ENCODE measurements at places on chromosomes 5 and 9.

DNA sequence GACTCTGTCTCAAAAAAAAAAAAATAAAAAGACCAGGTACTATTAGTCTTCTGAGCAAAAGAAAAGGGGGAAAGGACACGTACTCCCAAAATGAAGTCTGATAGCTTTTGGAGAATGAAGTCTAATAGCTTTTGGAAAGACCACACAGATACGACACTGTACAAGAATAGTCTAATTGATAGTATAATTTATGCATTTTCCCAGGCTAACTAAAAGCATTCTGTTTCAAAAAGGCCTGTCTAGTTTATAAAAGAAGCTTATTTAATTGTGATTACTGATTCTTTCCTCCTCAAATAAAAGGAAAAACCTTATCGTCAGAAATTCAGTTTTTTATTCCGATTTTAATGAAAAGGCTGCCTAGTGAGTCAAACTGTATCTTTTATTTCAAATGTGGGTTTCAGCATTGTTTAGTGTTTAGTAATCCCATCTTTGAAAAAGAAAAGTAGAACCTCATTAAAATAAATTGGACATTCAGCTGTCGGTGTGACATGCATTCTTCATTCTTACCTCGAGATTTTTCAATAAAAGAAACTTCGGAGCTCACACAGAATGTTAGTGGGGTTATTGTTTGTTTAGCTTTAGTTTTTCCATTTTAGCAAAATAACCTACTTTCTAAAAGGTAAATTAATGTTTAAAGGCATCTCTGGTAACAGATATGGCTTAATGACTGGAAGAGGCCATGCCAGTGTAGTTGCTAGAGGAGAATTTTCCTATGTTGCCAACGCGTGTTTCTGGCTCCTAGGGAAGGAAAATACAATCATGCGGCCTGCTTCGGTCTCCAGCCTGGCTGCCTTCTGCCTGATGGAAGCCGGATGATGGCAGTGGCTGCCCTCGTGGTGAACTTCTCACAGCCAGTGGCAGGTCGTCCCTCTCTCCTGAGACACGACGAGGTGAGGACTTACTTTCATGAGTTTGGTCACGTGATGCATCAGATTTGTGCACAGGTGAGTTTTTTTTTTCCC lies 70.0 kb downstream of the NLN start:
- no peak for DNase-seq

- no peak for DNase-seq
Measured at GRCh38 chr5:52898961-52899680, 90.0 kb upstream of the ITGA2 start.

- DNase-seq: no peak
Measured at GRCh38 chr9:114460513-114461199, 44.6 kb downstream of the WHRN start.

DNA sequence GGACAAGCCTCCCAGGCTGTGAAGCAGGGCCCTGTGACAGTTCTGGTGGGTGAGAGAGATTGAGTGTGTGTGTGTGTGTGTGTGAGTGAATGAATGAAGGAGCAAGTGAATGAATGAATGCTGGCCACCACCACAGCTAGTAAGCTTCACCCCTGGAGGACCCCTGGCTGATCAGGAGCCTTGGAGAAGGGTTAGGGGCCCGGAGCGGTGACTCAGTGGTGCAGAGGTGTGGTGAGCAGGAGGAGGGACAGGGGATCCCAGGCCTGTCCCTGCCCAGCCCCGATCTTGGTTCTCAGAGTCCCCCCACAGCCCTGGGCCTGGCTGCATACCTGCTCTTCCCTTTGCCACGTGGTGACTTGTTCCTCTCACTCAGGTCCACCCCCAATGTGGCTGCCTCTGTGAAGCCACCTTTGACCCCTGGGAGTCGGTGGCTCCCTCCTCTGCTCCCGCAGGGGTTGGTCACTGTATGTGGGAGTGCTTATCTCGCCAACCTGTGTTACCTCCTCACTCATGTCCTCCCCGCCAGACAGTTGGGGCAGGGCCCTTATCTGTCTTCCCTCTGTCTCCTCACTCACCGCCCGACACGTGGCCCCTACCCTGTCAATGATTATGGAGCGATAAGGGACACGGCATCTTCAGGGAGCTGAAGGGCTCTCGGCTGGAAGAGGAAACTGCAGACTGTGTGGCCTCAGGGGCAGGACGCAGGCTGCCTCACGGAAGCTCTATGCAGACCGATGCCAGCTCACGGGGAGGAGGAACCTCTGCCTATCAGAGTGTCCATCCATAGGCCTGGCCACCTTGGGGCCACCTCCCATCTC lies 99.9 kb upstream of the PITX1 start:
- DNase-seq: no peak

GRCh38 chr9:137551264-137552021 lies at the start of gene MRPL41:
Gene MRPL41, plus strand, starts transcription at chr9:137551879. Its CDS starts 203 bp downstream, at chr9:137552082.
- peak; percentile 93 for DNase-seq

GRCh38 chr5:17679597-17680203 lies 45.4 kb downstream of the TAF11L14 start:
- DNase-seq: no peak

DNA sequence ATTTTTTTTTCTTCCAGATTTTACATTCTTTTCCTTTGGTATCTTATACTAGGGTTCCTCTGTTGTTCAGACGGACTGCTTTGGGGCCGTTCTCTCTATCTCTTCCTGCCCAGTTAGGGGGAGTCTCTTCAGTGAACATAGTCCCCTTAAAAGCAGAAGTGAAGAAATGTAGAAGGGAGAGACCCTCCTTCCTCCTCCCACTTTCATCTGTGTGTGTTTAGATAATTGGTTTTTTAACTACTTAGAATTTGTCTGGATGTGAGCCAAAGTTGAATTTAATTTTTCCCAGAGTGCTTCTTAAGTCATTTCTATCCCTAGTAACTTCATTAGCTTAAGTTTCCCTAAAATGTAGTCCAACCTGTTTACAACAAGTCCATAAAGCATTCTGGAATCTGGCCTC lies 167.5 kb downstream of the HACD4 start:
- no peak for DNase-seq

DNA sequence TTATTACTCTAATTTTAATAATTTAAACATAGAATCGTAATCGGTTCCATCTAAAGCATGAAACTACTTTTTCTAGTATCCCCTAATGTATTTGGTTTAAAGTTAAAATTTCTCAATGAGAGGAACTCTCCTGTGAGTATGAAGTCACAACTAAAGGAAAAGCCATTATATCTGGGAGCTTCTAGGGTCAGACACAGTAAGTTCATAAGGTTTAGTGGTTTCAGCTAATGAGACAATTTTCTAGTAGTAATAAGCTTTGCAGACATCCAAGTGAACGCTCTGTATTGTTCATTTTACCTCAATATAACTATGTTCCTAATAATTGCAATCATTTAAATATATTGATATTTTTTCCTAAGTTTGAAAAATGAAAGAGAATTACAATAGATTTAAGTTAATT lies 364.4 kb upstream of the CDH9 start:
- DNase-seq: no peak

DNA sequence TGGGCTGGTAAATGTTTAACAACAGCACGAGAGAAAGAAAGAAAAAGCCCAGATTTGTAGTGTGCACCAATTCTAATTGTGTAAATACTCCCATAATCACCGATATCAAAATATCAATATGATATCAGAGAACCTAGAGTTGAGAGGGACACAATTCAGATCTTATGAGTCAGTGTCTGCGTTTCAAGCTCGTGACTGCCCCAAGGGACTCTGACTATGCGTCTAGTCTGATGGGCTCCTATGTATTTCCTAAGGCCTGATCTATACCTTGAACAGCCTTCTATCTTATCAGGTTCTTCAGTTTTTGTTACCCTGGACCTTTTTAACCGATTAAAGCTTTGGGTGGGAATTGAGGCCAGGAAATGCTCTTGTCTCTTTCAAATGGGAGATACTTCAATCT lies 243.0 kb upstream of the SLC24A2 start:
- no peak for DNase-seq

DNA sequence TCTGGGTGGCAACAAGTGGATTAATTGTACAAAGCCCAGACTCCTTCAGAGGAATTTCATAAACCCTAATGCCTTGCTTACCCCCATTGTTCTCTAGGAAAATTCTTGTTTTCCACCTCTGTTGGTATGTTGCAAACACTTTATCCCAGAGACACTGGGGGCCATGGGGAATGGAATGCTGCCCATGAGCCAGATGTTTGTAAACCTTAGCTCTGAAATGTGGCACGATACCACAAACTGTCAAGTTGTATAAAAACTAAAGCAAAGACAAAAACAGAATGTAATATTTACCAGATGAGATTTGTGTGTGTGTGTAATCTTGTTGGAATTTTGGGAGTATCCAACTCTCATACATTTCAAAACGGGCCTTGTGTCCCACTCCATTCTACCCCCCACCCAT lies 465.0 kb downstream of the EBF1 start:
- peak; percentile 50 for DNase-seq

DNA sequence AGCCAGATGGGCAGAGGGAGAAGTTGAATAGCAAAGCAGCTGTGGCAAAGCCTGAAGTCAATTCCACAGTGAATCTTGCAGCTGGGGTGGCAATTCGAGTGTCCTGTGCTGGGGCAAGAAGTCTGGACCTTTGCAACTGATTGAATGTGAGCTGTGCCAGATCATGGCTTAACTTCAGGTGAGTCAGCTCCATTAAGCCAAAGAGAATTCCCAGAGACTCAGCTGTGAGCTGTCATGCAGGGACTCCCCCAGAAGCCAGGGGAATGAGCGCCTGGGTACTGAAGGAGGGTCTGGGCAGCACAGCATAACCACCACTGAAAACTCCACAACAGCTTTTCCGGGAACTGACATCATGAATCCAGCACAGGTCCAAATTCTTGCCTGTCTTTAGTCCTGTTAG lies 153.5 kb upstream of the TRPC7 start:
- no peak for DNase-seq

- no peak for DNase-seq
Measured at GRCh38 chr5:105639068-105639467, 2031.7 kb downstream of the EFNA5 start.

DNA sequence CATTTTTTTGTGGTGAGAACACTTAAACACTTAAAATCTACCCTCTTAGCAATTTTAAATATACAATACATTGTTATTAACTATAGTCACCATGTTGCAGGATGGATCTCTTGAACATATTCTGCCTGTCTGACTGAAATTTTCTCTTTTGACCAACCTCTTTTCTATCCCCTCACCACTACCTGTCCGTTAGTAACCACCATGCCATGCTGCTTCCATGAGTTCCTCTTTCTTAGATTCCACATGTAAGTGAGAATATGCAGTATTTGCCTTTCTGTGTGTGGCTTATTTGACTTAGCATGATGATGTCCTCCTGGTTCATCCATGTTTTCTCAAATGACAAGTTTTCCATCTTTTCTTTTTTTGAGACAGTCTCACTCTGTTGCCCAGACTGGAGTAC lies 48.5 kb upstream of the NAA35 start:
- no peak for DNase-seq

DNA sequence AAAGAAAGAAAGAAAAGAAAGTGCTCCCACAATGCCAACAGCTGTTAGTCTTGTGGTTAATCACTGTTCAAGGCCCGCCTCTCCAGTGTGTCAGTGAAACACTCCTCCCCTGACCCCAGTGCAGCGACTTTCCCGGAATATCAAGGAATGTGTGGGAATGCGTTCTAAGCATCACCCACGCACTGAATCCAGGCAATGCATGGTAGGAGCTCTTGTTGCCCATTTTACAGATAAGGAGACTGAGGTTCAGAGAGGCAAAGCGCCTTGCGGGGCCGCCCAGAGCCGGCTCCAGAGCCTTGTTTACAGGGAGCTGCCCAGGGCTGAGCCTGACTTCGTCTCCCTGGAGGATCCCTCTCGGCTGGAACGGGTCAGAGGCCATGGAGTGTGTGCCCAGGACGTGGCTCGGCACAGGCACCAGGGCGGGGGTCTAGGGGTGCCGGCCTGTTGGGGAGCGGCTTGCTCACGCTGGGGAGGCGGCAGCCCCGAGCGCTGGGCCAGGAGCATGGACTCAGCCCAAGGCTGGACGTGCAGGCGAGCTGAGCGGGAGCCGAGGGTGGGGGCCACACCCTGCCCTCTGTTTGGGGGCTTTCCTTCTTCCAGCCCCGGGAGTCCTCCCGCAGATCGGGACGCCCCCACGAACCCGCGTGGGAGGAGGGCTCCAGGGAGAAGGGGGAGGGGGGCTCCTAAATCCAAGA lies 823 bp downstream of the ST6GALNAC6 start:
- DNase-seq: peak; percentile 65

GRCh38 chr9:85577353-85577952 lies 164.3 kb downstream of the AGTPBP1 start:
- DNase-seq: no peak

GRCh38 chr9:2634818-2635217 lies 13.2 kb downstream of the VLDLR start:
- no peak for DNase-seq

DNA sequence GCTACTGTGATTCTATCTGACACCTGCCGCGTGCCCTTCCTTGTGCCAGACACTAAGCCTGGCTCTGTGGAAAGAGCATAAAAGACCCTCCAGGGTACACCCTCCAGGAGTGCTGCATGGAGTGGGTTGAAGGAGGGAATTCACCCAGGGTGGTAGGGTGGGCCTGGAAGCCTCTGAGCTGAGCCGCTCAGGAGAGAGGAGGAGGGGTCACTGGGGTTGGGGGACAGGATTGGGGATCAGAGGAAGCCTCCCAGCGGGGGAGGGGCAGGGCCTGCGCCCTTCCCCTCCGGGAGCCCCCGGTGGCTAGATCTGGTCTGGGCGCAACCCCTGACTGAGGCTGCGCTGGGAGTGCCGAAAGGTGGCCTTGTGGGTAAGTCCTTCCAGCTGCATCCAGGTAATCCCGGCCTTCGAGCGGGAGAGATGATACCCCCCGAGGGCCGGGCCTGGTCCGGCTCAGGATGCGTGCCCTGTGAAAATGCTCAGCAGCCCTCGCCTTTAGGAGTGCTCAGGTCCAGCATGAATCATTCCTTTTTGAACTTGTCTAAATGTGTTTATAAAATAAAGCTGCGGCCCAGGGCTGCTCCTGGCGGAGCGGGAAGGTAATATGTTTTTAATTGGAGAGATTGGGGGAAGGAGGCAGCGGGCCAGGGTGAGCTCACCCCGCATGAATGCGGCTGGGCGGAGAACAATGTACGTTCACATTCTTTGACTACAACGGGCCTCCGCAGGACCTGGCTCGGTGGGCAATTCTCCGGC lies 118.1 kb upstream of the SMIM23 start:
- DNase-seq: peak; percentile 71

GRCh38 chr5:176875783-176876505 lies 23.2 kb downstream of the HK3 start:
- DNase-seq: no peak

DNA sequence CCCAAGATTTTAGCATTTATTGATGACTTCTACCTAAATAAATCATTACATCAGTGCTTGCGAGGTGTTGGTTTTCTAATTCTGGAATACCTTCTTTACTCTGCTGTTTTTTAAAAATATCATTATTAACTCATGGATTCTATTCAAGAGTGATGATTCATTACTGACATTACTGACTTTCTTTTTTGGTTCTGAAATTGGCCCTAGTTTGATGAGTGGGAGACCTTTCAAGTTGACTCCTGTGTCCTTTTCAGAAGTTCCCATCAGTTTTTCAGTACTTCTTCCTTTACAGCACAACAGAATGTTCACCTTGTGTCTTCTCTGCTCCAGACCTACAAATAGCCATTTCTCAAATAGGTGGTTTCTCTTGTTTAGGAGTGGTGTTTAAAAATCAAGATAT lies 114.1 kb downstream of the PCSK5 start:
- no peak for DNase-seq

Measured in psoas muscle (tissue), 8 donors.